ENCODE measurements at places on chromosomes 7 and 10. TPM values are rescaled to one million over a fixed set of nuclear protein-coding genes. Genes with fewer than 3 reads are reported as not detected.

GRCh38 chr10:82796510-82796909 is 921.5 kb downstream of the NRG3 start:
- no peak for DNase-seq

Gene ZNF485
- 4.5 TPM for total RNA-seq

Gene CHST15
- 57.8 TPM for total RNA-seq

Gene GIMAP6
- total RNA-seq, result 13.3 TPM

Gene IPMK
- total RNA-seq, result 7.5 TPM

Gene MCM7
- total RNA-seq, result 50.1 TPM

Gene ANXA11
- 102 TPM for total RNA-seq

Gene ITIH5
- total RNA-seq, result 407 TPM

Measured in breast epithelium (tissue), 4 donors.